ENCODE measurements at places on chromosomes 4 and X. TPM values are rescaled to one million over a fixed set of nuclear protein-coding genes. Genes with fewer than 3 reads are reported as not detected.

GPR173 gene
- 0.08 TPM for total RNA-seq

KCND1 gene
- total RNA-seq: 1.2 TPM

DIAPH2 gene
- total RNA-seq: 9.1 TPM

CCKAR gene
- not detected for total RNA-seq

PAGE5 gene
- total RNA-seq: not detected

RAB9B gene
- 0.08 TPM for total RNA-seq

MBTPS2 gene
- total RNA-seq: 2.5 TPM

AKAP14 gene
- total RNA-seq: not detected

HMX1 gene
- total RNA-seq: not detected

CYTL1 gene
- not detected for total RNA-seq

P2RY10 gene
- 81.2 TPM for total RNA-seq

KCNE5 gene
- total RNA-seq: not detected

PAGE1 gene
- total RNA-seq: not detected

NUP62CL gene
- 0.65 TPM for total RNA-seq

MMAA gene
- total RNA-seq: 7.6 TPM

MGAT4D gene
- not detected for total RNA-seq

SORBS2 gene
- not detected for total RNA-seq

CT45A1 gene
- not detected for total RNA-seq

SPATA18 gene
- not detected for total RNA-seq

ABHD18 gene
- total RNA-seq: 13.3 TPM

SSX2B gene
- not detected for total RNA-seq

INTS12 gene
- total RNA-seq: 23.9 TPM

SRPK3 gene
- not detected for total RNA-seq

NR0B1 gene
- total RNA-seq: not detected

LRRC66 gene
- total RNA-seq: not detected

SYNPO2 gene
- 0.24 TPM for total RNA-seq

ZXDA gene
- total RNA-seq: 14.7 TPM

DMRTC1 gene
- 0.64 TPM for total RNA-seq

FRG2 gene
- not detected for total RNA-seq

STEEP1 gene
- 34.5 TPM for total RNA-seq

DMRTC1B gene
- total RNA-seq: 1.00 TPM

CCNI gene
- 381 TPM for total RNA-seq

Measured in CD8-positive, alpha-beta T cell (primary cell).